Stimulated activated CD8-positive, alpha-beta memory T cell treated with anti-CD3 and anti-CD28 coated beads, Interleukin-7, amount 100 ng/mL, for 1 hour (primary cell): ENCODE measurements at places on chromosomes 16 and 17.

GRCh38 chr16:5448798-5449197 is 351.2 kb upstream of the EEF2KMT start:
- no peak for DNase-seq

DNA sequence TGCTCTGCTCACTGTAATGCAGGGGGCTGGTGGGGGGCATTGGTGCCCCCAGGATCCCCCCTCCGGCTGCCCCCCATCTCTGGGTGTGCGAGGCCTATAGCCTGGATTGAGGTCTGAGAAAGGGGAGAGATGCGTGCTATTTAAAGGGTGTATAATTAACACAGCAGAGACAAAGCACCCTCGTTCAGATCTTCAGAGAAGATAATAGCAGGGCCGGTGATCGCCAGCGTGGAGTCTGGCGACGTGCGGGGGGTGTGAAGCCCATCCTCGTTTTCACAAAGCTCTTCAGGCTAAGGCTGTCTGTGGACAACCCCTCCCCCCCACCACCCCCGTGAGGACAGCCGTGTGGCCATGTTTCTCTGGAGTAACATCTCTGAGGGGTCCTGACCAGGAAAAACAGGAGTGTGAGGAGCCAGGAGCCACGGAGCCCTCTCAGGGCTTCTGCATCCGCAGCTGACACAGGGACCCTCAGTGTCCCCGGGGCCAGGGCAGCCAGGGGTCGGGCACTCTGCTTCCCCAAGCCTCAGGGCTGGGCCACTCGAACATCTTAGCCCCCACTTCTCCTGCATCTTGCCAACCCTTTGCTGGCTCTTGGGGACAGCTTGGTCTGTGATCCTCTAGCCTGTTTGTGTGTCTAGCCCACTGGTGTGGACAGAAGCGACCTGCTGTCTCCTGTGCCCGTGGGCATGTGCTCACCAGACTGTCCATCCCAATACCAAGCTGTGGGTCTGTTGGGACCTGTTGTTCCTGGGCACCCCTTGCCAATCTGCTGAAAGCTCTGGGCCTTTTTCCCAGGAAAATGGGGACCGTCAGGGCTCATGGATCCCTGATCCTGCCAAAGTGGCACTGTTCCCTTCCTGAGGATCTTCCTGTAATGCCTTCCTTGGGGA is 58.9 kb downstream of the BAIAP2 start:
- no peak for DNase-seq

- no peak for DNase-seq
Observed at GRCh38 chr16:82943371-82943770, 316.6 kb downstream of the CDH13 start.

GRCh38 chr16:57028086-57028485 is 38.7 kb downstream of the NLRC5 start:
- no peak for DNase-seq

DNA sequence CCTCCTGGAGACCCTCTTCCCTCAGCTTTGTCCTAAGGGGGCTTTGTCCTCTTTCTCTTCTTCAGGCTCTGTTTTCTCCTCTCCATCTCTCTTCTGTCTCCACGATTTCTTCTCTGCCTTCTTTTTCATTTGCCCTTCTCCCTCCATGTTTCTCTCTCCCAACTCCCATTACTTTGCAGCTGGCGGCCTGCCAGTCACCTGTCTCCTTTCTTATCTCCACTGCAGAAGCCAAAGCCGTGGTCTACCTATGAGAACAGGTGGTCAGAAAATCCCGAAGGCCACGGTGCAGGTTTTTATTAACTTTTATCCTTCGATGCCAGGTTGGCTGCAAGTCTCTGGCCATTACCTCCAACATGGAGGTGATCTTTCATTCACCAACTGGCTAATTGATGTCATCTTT is 45.1 kb downstream of the FZD2 start:
- no peak for DNase-seq

DNA sequence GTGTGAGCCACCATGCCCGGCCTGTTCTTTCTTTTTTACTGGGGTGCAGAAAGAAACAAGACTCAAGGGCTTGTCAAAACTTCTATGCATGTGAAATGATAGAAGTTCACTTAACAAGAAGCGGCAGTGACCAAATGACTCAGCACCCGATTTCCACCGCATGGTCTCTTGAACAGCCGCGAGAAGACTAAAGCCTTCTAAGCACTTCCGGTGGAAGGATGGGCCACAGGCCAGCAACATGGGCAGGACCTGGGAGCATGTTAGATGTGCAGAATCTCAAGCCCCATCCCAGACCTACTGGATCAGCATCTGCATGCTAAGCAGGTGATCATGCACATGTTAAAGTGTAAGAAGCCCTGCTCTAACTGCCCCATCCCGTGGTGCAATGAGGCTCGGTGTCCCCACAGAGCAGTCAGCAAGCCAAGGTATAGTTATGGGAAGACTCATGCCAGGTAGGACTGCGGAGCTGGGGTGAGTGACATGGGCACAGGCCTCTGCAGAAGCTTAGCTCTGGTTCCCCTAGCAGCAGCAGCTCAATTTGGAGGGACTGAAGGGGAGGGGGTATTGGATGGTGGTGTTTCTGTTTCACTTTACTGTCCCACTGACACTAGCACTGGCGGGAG is 88.5 kb upstream of the HNF1B start:
- no peak for DNase-seq

DNA sequence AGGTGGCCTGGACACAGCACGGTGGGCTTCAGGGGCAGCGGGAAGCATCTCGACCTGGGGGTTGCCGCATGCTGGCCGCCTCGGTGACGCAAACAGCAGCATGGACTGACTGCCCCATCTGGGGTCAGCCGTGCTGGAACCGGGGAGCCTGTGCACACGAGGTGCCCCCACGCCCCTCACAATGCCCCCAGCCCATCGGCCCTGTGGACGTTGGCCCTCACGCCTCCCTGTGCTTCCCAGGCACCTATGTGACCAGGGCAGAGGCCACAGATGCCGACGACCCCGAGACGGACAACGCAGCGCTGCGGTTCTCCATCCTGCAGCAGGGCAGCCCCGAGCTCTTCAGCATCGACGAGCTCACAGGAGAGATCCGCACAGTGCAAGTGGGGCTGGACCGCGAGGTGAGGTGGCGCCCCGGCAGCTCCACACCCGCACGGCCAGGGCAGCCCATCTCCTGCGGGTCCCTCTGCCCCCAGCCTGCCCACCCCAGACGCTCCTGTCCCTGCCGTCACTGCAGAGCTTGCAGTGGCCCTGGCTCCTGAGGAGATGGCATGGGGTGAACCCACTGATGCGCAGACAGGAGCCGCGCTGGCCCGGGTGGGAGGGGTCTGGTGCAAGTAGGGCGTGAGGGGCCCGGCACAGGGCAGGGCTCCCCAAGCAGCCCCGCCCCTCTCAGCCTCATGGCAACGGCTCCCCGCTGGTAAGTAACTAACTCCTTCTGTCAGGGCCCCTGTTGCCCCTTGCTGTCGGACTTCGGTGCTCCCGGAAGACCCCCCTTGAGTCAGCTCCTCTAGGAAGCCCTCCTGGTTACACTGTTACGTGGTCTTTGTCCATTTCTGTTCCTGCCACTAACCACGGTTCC is 13.6 kb downstream of the CDH15 start:
- no peak for DNase-seq

DNA sequence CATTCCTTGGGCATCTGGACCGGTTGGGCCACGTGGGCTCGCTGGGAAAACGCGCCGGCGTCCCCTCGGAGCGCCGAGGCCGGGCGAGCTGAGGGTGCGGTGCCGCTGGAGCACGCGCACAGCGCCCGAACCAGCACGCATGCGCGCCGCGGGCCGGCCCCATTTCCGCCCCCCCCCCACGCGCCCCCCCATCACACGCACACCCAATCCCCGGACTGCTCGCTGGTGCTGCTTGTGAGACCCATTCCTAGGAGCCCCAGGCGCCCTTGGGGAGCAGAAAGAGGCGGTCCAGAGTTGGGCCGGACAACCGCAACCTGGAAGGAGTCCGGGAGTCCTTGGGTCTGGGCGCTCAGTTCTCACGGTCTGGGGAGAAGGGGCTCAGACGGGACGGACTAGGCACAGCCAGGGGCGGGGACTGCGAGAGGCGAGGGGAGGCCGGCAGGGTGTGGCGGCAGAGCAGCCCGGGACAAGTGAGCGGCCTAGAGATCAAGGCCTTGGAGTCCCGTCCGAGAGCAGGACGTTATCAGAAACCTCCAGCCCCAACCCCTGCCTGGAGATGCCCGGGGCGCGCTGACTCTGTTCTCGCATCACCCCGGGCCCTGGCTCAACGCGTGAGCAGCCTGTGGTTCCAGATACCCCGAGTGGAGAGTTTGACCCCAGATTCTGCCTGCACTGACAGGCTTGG is 6.0 kb upstream of the CBX8 start:
- DNase-seq = no peak

GRCh38 chr17:57745242-57745641 is at the start of gene CCDC182:
Gene CCDC182 (minus strand): TSS chr17:57745299. CDS start chr17:57745272, 27 bp downstream.
- no peak for DNase-seq

- DNase-seq = no peak
Observed at GRCh38 chr16:1786242-1787055, 3.7 kb downstream of the NUBP2 start.

GRCh38 chr16:68985855-68986254 is 119.6 kb upstream of the HAS3 start:
- no peak for DNase-seq

DNA sequence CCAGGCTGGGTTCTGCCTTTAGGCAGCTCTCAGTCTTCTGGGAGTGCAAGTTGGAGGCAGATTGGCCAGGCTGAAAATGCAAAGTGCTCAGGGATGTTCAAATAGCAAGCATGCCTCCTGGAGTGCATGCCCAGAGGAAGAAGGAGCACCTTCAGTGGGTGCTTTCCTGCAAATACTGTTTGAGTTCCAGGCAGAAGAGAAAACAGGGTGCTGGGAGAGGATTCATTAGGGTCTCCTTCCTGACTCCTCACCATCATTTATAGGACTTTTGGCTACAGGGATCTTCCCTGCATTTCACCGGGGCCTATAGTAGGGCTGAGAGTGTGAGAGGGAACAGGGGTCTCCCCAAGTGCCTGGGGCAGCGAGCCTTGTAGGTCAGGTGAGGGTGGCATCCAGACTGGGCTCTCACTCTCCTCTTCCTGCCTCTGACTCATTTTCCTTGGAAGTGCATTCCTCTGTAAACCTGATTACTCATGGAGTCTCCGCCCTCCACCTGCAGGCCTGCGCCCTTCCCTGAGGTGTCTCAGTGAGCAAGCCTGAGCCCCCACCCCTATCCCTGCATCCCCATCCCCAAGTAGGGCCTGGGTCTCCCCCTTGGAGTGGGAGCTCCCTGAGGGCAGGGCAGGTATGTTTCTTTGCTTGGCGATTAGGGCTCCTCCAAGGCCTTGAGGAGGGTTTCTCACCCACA is 17.1 kb upstream of the TNS4 start:
- no peak for DNase-seq

GRCh38 chr17:28412099-28412498 is 6.1 kb upstream of the SLC46A1 start:
- no peak for DNase-seq

GRCh38 chr16:88886845-88887521 is 20.5 kb upstream of the PABPN1L start:
- no peak for DNase-seq

DNA sequence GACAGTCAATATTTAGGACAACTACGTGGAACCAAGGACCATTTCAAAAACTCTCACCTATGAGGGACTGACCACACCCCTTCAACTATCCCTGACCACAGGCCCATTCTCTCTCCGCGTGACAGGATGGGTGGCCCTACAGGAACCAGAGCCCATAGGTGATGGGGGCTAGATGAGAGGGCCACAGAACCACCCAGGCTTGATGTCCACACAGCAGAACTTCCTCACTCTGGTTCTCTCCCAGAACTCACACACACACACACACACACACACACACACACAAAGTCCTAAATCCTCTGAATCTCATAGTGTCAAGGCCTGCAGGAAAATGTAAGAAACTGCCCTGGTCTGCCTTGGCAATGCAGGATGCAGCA is 1.5 kb downstream of the ZNF319 start:
- no peak for DNase-seq

- DNase-seq = no peak
Observed at GRCh38 chr16:269061-269796, 6.5 kb downstream of the RGS11 start.

- DNase-seq = no peak
Observed at GRCh38 chr17:82171750-82172375, 40.8 kb downstream of the CCDC57 start.

DNA sequence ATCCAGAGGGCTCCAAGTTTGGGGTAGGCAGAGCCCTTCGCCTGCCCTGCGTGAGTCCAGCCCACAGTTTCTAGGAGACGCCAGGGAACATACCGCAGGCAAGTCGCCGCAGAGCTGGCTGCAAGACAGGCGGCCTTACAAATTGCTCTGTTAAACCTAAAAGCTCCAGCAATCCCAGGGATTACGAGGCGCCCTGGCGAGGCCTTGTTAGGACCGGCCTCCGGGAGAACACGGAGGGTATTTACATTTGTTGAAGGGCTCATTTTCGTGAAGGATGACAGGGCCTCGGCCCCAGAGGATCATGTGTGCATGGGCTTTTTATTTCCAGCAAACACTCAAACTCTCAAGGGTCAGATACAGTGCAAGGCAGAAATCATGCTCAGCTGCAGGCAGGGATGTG is 77.6 kb upstream of the FOXF1 start:
- no peak for DNase-seq

- no peak for DNase-seq
Observed at GRCh38 chr16:4487955-4488498, 11.8 kb downstream of the HMOX2 start.

- DNase-seq = no peak
Observed at GRCh38 chr17:70366386-70366785, 197.1 kb downstream of the KCNJ2 start.

DNA sequence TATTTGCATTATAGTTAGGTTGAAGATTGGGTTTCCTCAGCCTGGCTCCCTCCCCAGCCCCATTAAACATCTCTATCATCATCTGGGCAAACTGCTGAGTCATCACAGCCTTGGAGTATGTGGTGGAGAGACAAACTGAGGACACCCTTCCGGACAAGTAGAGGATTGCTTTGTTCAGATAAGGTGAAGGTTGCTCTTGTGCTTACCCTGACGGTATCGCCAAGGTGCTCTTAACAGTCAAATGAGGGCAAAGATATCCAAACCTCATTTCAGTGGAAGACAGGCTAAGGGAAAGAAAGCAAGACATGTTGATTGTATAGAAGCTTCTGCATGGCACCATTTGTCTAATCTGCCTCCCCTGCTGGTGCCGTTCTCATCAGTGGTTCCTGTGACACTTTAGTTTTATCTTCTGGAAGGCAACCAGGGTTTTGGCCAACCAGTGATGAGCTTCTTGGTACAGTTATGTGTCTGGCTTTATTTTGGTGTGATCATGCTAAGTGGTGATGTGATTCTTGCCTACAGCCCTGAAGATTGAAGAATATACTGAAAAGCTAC is 56.9 kb upstream of the LGALS9 start:
- DNase-seq = no peak
